ENCODE measurements at places on chromosomes 2 and 18. TPM values are rescaled to one million over a fixed set of nuclear protein-coding genes. Genes with fewer than 3 reads are reported as not detected.

DNA sequence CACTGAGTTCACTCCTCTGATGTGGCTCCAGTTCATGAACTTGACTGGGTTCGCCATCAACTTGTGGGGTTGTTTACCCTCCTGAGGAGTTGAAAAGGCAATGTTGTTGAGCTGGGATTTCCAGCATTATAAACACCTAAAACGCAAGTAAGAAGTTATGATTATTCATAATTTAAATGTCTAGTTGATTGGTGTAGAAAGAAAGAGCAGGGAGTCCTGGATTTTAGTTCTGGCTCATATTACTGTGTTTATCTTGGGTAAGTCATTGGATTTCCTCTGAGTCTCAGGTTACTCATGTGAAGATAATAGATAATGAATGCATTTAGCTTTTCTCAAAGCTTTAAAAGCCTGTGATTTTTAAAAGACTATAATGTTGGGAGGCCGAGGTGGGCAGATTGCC lies 438.0 kb upstream of the CDH20 start:
- H3K4me3 ChIP-seq, result no peak overlapping the region
- DNase-seq, result no peak
- H3K4me1 ChIP-seq, result 0 out of 2 replicates have a peak, but pooled peaks cover 3% of the 10 kb centered on the region
- no peaks in the 10 kb centered on the region for H3K36me3 ChIP-seq
- no peak overlapping the region for H3K27ac ChIP-seq

Gene CROCC2
- not detected for total RNA-seq

GRCh38 chr2:122100346-122100745 lies 344.9 kb downstream of the TSN start:
- no peaks in the 10 kb centered on the region for H3K36me3 ChIP-seq
- H3K4me1 ChIP-seq, result no peaks in the 10 kb centered on the region
- no peak overlapping the region for H3K4me3 ChIP-seq
- DNase-seq, result no peak
- H3K27ac ChIP-seq, result no peak overlapping the region
- H3K27me3 ChIP-seq, result 0 out of 2 replicates have a peak, but pooled peaks cover 5% of the 10 kb centered on the region

DNA sequence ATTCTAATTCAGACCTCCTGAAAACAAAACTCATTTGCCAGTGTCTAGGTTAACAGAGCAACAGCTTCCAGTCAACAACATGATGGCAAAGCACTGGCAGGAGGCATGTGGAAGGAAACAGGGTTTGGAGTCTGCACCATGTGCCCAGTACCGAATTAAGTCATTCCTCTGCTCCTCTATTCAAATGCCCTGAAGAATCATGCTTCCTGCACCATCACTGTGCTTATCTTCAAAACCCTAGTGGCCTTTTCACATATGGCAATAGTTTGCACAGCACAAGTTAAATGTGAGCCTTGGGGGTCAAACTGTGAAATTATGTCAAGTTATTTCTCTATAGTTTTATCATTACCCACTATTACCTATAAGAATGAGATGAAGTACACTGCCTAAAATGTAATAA lies 75.4 kb upstream of the GRB14 start:
- H3K36me3 ChIP-seq, result no peaks in the 10 kb centered on the region
- no peak overlapping the region for H3K27ac ChIP-seq
- H3K4me3 ChIP-seq, result no peak overlapping the region
- no peak for DNase-seq
- H3K4me1 ChIP-seq, result no peaks in the 10 kb centered on the region

Gene NCL
- total RNA-seq, result 1,077 TPM

DNA sequence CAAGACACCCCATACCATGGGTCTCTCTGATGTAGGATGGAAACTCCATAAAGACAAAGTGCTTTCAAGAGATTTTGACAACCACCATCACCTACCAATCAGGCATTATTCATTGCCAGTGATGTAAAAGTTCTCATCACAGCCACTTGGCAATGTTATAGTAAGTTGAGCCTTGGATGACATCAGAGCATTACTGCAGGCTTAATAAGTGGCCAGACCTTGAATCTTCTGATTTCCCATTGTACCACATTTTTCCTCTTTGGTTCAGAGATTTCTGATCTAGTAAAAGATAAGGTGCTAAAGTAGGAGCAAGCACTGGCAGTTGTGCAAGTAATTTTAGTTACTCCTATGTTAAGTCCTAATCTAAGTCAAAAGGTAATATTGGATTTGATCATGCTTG lies 36.5 kb downstream of the OSR1 start:
- no peak for DNase-seq
- H3K4me3 ChIP-seq, result no peak overlapping the region
- no peaks in the 10 kb centered on the region for H3K36me3 ChIP-seq
- H3K27me3 ChIP-seq, result no peaks in the 10 kb centered on the region

DNA sequence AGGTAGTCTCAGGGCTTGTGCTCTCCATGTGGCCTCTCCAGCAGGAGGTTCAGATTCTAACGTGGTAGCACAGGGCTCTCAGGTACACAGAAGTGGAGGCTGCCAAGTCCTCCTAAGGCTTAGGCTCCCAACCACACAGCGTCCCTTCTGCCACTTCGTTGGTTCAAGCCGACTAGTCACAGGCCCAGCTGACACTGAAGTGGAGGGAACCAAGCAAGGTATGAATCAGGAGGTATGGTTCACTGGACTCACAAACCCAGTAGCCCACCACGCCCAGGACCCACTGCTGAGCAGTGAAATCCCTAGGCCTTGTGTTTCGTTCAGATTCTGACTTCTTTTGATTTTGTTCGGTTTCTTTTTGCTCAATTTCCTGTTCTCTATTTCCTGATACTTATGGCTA lies 46.0 kb upstream of the SEC11C start:
- H3K27ac ChIP-seq, result no peak overlapping the region
- H3K27me3 ChIP-seq, result peaks cover 25% of the 10 kb centered on the region
- no peak for DNase-seq
- H3K36me3 ChIP-seq, result no peaks in the 10 kb centered on the region
- no peaks in the 10 kb centered on the region for H3K4me1 ChIP-seq

DNA sequence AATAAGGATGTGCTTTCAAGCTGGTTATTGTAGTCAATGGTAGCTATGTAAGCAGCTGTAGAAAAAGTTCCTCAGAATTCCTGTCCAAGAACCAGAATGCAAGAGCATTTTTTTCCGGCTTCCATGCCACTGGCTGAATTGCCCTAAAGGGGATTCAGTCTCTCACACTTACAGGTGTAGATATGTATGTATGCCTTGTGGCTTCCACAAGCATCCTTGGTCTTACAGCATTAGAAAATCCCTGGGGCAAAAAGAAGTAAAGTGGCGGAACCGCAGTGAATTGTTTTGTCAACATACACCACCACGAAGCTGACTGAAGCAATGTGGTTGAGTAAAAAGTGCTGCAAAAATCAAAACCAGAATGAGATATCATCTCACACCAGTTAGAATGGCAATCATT lies 54.6 kb downstream of the FANCL start:
- no peaks in the 10 kb centered on the region for H3K27me3 ChIP-seq
- H3K4me1 ChIP-seq, result no peaks in the 10 kb centered on the region
- H3K27ac ChIP-seq, result no peak overlapping the region
- H3K36me3 ChIP-seq, result peaks cover 10% of the 10 kb centered on the region
- no peak overlapping the region for H3K4me3 ChIP-seq
- DNase-seq, result no peak

GRCh38 chr2:6352247-6352646 lies 513.5 kb downstream of the CMPK2 start:
- no peak for DNase-seq
- no peak overlapping the region for H3K27ac ChIP-seq
- H3K4me1 ChIP-seq, result no peaks in the 10 kb centered on the region
- H3K36me3 ChIP-seq, result no peaks in the 10 kb centered on the region
- no peaks in the 10 kb centered on the region for H3K27me3 ChIP-seq

- no peak for DNase-seq
- H3K27me3 ChIP-seq, result no peaks in the 10 kb centered on the region
- no peaks in the 10 kb centered on the region for H3K36me3 ChIP-seq
- no peaks in the 10 kb centered on the region for H3K4me1 ChIP-seq
- H3K4me3 ChIP-seq, result no peak overlapping the region
- H3K27ac ChIP-seq, result no peak overlapping the region
Observed at GRCh38 chr2:11142330-11142729, 12.9 kb upstream of the SLC66A3 start.

DNA sequence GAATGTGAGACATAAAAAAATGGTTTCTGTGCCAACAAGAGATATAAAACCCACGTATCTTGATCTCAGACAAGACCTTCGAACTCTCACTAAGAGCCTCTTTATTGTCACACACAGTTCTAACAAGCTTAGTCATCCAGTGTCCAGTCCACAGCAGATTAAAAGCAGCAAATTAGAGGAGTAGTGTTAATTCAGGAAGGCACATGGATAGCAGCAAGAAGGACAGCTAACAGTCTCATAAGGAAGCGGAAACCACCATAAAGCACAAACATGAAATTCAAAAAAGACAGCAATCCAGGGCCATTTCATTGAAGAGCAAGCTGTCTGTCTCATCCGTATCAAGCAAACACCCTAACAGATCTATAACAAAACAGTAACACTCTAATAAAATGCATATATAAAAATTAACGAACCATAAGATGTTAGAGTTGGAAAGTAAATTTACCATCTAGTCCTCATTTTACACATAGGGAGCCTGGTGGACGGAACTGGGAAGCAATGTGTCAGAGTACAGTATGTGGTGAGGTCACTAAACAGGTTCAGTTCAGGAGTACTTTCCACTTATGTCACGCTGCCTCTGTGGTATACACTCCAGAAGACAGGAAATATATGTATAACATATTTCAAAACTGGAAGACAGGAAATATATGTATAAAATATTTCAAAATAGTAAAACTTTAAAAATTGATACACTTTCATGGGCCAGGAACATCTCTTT lies 18.3 kb downstream of the AAK1 start:
- H3K36me3 ChIP-seq, result no peaks in the 10 kb centered on the region
- DNase-seq, result no peak
- H3K4me3 ChIP-seq, result no peak overlapping the region
- no peaks in the 10 kb centered on the region for H3K4me1 ChIP-seq
- H3K27ac ChIP-seq, result no peak overlapping the region
- H3K27me3 ChIP-seq, result no peaks in the 10 kb centered on the region

DNA sequence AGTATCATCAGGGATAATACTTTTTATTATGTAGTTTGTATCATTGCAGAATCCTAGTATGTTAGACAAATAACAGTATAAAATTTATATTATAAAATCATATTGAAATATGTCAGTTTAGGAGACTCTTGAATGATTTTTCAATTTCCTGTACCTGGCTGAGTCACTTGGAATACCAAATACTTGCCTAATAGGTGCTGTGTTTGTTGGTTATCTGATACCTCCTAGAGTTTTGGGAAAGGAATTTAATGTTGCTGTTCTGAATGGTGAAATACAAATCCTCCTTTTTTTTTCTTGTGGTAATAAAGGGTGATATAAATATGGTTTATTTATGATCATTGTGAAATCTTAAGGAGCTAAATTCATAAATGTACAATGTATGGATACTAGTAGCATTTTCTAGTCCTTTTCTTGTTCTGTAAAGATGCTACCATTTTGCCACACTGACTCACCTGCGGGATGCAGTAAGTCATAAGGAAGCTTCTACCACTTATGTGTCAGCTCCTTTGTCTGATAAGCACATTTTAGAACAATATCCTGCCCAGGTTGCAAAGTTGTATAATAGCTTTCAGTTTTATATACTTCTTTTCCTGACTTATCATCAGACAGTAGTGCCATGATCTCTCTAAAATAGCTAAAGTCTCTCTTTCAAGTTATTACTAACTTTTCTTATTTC lies 465.5 kb downstream of the XIRP2 start:
- no peak overlapping the region for H3K4me3 ChIP-seq
- no peak for DNase-seq
- H3K36me3 ChIP-seq, result no peaks in the 10 kb centered on the region
- H3K27me3 ChIP-seq, result no peaks in the 10 kb centered on the region

Gene SERPINB3
- total RNA-seq, result not detected
